ENCODE measurements at places on chromosomes 5 and 9.

GRCh38 chr9:135294836-135295235 is 184.7 kb upstream of the PPP1R26 start:
- DNase-seq: no peak

GRCh38 chr5:67291671-67292070 is 95.1 kb upstream of the CD180 start:
- no peak for DNase-seq

- DNase-seq: no peak
Observed at GRCh38 chr5:162268694-162269481, 201.3 kb downstream of the GABRG2 start.

DNA sequence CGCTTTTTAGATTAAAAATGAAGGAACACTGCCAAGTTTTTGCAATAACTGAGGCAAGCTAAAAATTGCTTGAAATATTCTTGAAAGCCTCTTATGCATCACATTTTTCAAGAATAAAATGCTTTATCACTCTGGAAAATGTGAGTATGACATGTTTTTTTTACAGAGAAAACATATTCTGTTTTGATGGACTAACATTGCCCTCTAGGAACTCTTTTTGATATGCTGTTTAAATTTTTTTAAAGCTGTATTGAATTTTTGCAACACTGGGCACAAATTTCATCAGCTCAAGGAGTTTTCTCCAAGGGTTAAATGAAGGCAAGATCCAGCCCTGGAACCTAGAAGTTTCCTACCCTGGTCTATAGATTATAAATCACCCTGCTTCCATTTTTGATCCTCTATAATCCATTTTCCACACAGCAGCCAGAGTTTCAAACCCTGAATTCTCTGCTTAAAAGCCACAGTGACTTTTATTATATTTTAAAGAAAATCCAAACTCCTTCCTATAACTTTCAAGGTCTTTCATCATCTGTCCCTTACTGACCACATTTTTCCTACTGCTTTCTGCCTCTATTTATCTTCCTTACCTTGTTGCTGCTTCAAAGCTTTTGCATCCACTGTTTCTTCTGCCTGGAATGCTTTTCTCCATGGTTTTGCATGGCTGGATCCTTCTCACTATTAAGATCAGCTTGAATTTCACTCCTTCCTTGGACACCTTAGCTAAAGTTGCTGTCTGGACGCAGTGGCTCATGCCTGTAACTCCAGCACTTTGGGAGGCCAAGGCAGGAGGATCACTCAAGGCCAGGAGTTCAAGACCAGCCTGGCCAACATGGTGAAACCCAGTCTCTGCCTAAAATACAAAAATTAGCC is 60.9 kb downstream of the IL31RA start:
- no peak for DNase-seq

DNA sequence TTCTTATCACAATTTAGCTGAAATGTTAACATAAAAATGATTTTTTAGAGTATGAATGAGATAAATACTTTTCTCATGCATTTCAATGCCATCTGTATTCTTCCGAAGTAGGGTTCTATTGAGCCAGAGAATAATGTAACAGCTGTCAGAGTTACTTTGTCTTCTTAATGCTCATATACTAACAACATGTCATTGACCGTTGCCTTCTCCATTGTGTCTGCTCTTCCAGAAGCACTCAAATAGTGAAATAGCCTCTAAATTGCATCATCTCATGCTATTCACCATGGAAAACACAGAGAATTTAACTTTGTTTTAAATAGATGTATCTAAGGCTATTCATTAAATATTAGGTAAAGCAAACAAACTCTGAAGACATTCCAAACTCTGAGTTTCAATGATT is 1875.9 kb upstream of the CDH9 start:
- DNase-seq: no peak

DNA sequence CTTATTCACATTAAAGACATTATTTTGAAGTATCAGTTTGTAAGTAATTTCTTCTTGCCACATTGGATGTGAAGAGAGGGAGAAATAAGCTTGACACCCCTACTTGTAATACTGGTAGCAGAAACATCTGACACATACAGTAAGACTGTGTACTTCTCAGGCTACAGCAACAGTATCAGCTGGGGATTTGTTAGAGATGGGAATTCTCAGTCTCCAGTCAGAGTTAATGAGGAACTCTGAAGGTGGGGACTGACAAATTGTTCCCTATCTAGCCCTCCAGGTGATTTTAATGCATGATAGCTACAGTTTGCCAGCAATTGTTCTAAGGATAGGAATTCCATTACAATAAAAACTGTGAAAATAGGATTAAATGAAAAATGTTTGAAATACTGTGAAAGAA is 524.8 kb downstream of the PRR16 start:
- DNase-seq: peak; percentile 4

DNA sequence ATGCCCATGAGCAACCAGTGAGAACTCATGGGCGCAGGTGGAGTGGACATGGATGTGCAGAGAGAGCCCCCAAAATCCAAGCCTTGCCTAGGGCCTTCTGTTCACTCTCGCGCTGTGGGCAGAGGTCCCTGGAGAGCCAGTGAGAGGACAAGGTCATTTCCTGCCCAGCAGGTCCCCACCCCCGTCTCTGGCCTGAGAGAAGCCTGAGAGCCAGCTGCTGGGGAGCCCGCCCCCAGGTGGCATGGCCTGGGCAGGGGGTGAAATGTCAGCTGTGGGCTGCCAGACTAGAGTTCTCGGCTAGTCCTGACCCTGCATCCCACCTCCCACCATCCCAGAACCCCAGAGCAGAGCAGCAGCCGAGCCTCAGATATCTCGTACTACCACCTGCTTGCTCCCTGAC is 85.3 kb downstream of the BARX1 start:
- no peak for DNase-seq

GRCh38 chr5:118044169-118044568 is 944.2 kb downstream of the DTWD2 start:
- DNase-seq: no peak

DNA sequence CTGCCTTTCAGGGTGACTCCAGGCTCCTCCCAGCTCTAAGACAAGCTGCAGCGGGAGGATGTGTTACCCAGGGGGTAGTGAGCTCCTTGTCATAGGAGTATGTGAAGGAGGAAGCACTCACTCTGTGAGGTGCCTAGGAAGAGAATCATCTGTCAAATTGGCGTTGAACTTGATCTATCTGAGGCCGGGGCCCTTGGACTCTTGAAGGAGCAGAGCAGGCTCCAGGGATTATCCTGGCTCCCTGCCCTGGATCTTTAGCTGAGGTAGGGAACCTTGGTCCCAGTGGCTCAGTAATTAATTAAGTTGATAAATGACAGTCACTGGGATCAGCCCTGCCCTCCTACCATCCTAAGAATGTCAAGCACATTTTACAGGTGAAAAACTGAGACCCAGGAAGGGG is 15.5 kb downstream of the ADGRD2 start:
- no peak for DNase-seq

GRCh38 chr9:32706004-32706724 is 70.7 kb upstream of the TAF1L start:
- no peak for DNase-seq

- no peak for DNase-seq
Observed at GRCh38 chr5:32955814-32956213, 244.7 kb downstream of the NPR3 start.

GRCh38 chr5:132458651-132459030 is 31.9 kb downstream of the IRF1 start:
- no peak for DNase-seq

GRCh38 chr5:132006331-132007120 is 4.9 kb downstream of the ACSL6 start:
- DNase-seq: no peak

DNA sequence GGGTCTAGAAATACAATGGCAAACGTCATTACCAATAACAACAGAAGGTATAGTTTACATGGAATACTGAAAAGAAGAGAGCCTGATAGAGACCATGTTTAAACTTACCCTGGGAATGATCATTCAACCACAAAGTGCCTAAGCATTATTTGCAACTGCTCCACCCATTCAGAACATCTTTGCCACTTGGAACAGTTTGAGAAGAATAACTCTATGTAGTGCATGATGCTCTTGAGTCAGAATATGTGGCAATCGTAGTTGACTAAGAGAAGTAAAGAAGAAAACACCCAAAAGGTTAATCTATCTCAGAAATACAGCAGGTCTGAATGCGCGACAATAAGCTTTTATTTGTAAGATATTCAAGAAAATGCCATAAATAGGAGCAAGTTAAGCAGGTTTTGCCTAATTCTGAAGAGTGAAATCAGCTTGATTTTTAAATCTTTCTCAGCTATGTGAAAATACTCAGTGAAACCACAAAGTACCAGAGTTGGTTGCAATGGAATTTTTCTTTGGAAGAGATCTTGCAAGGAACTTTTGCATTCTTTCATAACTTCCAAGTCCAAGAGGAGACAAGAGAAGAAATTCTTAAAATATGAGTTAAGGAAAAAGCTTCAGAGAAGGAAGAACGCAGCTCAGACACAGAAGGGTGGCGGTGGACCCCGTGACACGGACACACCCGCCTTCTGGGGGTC is 64.3 kb downstream of the HABP4 start:
- DNase-seq: no peak

DNA sequence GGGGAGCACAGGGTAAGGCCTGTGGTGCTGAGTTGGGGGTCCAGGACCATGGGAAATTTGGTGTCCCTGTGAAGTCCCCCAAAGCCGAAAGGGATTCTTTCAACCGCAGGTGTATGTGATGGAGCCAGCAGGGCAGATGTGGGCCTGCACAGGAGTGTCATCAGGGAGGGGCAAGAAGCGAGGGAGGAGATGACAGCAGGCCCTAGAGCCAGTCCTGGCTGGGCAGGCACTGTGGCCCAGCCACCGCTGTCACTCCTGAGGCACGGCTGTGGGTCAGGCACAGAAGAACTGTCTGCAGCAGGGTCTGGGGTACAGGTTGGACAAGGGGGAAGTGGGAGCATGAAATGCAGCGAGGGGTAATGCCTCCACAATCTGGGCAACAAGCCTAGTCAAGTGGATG is 4.8 kb downstream of the HK3 start:
- DNase-seq: no peak

DNA sequence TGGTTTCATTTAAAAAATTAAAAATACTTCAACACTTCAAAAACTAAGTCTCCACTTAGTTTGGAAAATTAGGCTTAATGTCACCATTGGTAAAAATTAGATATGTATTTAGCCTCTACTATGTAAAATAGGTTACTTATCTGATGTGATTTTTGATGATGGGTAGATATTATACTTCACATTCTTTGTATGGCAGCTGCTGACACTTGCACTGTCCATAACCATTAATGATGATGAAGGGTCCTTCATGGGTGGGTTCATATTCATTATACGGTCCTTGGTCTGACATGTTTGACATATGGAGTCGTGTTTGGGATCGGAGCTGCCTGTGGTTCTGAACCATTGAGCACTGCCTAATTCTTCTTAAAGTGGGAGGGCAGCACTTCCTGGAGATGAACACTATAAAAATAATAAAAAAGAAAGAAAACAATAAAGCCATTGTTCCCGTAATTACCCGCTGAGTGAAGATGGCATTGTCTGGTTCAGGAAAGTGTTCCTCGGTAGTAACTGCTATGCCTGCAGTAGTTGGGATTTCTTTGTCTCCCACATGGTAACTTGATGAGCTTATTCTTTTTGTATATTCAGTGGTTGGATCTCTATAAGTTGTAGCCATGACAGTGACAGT is 2.2 kb downstream of the LRRTM2 start:
- no peak for DNase-seq

DNA sequence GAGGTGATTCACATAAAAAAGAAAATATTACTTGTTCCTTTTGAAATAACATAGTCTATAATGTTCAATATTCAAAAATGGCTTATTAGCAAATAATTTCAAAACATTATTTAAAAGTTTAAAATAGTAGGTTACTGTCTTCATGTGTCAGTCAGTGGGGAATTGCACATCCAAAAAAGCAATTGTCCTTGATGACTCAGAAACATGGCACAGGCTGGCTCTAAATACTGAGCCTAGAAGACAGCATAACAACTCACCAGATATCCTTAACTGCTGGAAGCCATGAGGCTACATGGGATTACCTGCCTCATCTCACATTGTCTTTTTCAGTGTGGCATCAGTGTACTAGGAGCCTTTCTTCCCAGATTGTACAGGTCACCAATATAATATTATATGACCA is 439.5 kb upstream of the RGMB start:
- DNase-seq: no peak

GRCh38 chr5:112958093-112959088 is 18.2 kb upstream of the DCP2 start:
- DNase-seq: no peak

GRCh38 chr5:178074266-178074952 is 38.9 kb upstream of the N4BP3 start:
- no peak for DNase-seq

- no peak for DNase-seq
Observed at GRCh38 chr9:76313771-76314170, 80.5 kb downstream of the RFK start.

- DNase-seq: peak; percentile 64
Observed at GRCh38 chr9:35910613-35911359, 1.5 kb downstream of the SPAAR start.

Measured in D341Med (cell line).